T-helper 22 cell (primary cell): ENCODE measurements at places on chromosomes 6 and 20.

DNA sequence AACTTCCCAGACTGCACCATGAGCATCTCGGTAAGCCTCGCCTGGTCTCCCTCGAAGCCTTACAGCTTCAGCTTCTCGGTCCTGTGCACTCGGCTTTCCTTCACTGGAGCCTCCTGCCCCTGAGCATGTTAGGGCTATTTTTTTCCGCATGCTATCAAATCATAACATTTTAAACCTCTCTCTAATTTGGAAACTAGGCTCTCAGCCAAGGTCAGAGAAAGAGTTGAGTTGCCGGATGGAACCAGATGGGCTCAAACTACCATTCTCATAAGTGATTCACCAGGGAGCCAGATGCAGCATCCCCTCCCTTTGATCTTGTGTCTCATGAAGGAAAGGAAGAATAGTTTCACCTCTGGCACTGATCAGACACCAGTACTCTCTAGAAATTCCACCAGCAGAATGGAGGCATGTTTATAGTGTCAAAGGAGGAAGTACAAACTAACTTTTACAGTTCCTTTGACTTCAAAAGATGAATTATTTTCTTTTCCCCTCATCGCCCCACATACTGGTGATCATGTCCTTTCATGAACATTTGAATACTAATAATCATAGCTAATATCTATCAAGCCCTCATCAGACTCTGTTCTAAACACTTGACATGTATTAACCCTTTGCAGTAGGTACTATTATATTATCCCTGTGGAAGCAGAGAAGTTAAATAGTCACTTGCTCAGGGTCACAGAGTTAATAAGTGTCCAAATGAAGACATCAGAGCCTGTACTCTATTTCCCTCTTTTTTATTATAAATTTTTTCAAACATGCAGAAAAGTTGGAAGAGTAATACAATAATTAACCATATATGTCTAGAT, 46.7 kb downstream of the MAP1LC3A start:
- no peak for DNase-seq

- no peak for DNase-seq
Observed at GRCh38 chr6:2229039-2229438, 16.4 kb downstream of the GMDS start.

- DNase-seq: no peak
Observed at GRCh38 chr20:43576108-43576507, 14.6 kb upstream of the IFT52 start.

DNA sequence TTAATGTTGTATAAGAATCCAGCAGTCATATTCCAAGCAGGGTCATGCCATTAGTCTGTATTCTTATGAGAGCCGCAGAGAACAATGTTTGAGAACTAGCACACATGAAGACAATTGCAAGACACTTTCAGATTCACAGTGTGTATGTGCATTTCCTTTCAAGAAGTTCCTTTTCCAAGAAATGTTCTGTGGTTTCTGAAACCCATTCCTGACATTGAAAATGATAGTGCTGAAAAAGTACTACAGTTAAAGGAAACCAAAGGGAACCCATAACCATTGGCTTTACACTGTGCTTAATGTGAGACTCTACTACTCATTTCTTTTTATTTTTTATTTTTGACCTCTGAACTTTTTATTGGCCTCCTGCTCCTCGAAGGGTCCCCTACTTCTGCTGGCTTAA, 4.2 kb upstream of the CALHM6 start:
- no peak for DNase-seq

DNA sequence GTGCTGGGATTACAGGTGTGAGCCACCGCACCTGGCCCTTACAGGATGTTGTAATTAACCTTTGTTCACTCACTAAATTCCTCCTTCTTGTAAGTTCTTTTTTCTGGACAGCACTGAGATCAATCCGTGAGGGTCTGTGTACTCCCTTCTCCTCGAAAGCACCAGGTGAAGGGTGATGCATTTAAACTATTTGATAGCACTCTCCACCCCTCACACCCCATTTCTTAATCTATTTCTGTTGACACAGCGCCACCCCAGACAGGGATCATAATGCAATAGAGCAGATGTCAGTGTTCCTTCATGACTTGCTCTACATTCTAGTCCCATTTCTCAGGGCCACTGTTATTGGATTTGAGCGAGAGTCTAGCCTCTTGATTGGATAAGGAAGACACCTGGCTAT, 46.3 kb downstream of the PPP1R14C start:
- no peak for DNase-seq

DNA sequence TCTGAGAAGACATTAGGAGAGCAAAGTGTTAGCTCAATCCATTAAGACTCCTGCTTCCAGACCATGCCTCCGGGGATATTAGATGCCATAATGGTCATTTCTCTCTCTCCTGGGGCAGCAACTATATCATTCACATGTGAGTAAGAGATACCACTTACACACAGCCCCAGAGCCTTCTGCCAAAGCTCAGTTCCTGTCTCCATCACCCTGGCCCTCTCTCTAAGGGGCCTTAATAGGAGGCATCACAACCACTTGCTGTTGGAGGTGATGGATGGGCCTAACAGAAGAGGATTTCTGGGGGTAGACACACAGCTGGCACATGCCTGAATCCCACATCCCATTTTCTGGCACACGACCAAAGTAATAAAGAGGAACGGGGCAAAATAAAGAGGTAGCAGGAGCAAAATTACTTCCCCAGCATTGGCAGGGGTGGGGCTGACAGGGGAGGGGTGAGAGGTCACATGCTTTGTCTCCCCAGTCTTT, 34.0 kb upstream of the VSTM2L start:
- no peak for DNase-seq

DNA sequence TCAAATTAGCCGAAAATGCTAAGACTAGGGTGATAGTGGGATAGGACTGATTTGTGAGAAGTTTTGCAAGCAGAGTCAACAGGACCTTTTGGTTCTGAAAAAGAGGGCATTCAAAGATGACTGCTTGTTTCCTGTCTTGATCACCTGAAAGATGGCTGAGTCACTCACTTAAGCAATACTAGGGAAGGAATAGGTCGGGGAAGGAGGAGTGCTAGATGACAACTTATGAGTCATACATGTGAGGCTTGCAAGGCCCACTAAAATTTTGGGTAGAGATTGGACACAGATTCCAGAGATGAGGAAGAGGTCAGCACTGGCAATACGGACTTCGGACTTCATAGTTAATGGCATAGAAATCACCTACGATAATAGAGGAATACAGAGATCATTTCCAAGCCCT, 89.2 kb downstream of the FAM83B start:
- DNase-seq: no peak

GRCh38 chr6:68256391-68256790, 378.7 kb upstream of the ADGRB3 start:
- no peak for DNase-seq

DNA sequence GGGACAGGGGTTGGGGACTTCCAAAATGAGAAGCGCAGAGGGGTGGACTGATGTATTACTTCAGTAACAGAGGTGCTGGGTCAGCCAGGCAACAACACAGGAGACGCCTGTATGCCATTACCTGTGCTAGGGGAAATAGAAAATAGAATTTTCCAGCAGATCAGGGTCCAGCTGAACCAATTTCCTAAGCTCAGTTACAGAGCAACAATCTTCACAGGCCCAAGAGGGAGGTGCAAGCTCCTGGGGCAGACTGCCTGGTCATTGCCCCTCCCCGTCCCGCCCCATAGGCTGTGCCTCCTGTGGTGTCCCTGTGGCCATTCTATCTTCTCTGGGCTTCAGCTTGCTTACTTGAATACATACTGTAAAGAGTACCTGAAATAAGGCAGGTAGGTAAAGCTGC, 3.7 kb downstream of the KCNK5 start:
- no peak for DNase-seq

DNA sequence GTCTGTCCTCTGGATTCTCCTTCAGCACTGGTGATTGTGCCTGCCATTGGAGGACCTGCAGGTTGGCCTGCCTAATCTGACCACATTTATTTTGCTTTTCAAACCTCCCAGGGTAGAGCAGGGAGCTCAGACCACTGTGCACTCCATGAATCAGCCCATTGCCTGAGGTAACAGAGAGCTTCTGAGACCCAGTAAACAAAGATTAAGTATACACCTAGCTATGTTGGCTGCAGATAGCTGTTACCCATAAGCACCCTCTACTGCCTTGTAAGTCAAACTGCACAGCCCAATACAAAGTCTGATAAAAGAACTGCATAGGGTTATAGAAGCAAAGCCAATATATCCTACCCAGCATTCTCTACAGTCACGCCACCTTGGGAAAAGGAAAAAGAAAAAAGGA, 338.7 kb downstream of the HTR1B start:
- DNase-seq: no peak

- no peak for DNase-seq
Observed at GRCh38 chr6:13248053-13248452, 80.3 kb downstream of the TBC1D7 start.

GRCh38 chr6:109318328-109318876, 63.9 kb downstream of the CD164 start:
- DNase-seq: no peak

DNA sequence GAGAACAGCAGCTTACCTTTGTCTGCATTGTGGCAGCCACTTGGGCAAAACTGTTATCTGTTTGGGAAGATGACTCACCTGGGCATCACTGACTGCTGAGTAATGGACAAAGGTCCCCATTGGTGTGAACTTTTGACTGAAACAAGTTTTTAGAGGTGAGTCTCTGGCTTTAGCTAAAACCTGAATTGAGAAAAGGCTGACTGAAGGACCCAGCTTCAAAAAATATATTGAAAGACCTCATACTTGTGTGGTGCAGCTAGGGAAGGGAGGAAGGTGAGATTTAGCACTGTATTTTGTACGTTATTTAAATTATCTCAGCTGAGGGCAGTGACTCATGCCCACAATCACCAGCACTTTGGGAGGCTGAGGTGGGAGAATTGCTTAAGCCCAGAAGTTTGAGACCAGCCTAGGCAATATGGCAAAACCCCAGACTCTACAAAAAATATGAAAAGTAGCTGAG, 4.5 kb upstream of the CITED2 start:
- DNase-seq: no peak
